Ovary (tissue), 10 donors: ENCODE measurements at places on chromosomes 4 and X.

- DNase-seq, result no peak
Measured at GRCh38 chr4:183445097-183445428, 627 bp downstream of the CDKN2AIP start.

DNA sequence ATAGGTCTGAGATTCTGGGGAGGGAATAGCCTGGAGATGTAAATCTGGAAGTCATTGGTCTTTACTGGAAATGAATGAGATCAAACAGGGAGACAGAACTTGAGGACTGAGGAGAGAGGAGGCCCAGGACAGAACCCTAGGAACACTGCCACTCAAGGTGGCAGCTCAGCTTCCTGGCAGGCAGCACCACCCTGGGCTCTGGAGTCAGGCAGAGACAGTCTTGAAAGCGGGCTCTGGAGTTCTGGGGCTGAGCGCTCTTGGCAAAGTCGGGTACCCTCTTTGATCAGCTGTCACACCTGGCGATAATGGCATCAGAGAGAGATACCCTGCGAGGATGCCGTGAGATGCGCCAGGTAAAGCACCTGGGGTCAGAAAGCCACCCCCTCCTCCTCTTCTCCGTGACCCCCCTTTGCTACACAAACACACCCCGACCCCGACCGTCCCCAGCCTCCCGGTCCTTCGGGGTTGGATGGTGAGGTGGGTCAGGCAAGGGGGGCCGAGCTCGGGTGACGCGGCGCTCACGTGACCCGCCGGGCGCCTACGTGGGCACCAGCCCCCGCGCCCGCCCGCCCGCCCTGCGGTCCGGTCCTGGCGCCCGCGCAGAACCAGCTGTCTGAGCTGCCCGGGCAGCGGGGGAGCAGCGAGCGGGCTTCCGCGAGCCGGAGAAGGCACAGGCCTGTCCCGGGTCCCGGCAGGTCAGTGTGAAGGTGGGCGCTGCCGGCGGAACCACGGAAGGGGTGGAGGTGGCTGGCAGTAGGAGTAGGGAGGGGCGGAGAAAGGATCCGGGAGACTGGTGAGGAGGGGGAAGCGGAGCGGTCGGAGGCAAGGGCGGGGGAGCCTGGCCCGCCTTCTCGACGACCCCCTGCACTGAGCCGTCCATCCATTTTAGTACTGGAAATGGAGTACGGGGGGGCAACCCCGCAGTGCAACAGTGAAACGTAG, at the start of gene TCEAL3:
Gene TCEAL3, plus strand, starts transcription at position 600 of the 942 bp plus-strand sequence. CDS start 1,102 bp downstream, outside the sequence.
- DNase-seq, result peak; percentile 77

DNA sequence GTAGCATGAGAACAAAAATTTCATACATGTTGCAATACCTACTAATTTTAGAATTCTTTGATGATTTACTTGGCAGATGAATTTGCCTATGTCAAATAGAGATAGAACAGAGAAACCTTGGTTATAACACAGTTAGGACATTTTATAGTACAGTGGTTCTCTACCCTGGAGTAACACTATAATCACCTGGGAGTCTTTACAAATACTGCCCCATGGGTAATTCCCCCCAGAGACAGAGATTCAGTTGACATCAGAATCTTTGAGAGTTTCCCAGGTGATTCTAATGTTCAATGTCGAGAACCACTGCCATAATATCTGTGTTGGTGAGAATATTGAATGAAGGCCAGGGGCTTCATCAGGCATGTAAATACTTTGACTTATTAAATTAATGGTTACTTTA, 401.3 kb upstream of the NDST4 start:
- no peak for DNase-seq

- DNase-seq, result no peak
Measured at GRCh38 chrX:151099001-151099400, 77.4 kb upstream of the GPR50 start.

DNA sequence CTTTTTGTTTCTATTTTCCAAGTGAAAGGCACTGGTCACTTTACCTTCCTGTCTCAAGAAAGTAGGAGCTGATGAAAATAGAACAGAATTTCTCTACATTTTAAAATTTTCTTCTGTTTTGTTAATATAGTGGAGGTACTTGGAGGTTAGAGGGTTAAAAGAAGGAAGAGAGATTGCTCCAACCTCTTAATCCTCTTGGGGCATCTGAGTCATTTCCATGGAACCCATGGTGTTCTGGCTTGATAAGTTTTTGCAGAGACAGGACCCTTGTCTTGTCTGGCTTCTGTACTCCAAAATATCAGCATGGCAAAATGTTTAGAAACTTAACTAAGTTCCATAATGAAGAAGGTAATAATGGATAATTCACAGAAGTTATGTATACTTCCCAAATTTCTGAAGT, 727.2 kb downstream of the C4orf33 start:
- DNase-seq, result no peak

GRCh38 chrX:19368576-19368975, 24.8 kb downstream of the PDHA1 start:
- no peak for DNase-seq

GRCh38 chr4:30912098-30912714, 192.0 kb downstream of the PCDH7 start:
- no peak for DNase-seq

DNA sequence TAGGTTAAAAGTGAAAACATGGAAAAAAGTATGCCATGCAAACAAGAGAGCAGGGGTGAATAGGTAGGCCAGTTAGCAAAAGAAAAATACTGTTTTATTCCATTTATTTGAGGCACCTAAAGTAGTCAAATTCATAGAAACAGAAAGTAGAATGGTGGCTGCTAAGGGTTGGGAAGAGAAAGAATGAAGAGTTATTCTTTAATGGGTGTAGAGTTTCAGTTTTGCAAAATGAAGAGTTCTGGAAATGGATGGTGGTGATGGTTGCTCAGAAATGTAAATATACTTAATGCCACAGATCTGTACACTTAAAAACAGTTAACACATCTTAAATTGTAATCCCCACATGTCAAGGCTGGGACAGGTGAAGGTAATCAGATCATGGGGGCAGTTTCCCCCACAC, 29.7 kb downstream of the PARM1 start:
- no peak for DNase-seq

DNA sequence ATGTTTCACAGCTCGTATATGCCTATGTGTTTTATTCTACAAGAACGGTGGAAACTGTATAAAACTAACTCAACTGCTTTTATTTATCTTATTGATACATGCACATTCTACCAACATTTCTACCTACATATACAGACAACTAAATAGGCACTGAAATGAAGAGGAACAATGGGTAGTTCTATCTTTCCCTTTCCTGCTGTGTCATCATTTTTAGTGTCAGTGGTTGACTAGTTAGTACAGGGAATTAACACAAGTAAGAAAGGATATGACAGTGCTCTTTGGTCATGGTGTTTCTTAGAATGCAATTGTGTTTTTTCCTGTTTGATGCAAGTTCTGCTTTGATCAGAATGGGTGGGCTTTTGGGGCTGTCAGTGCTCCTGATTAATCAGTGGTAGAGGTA, 293.8 kb upstream of the CTSO start:
- DNase-seq, result no peak

GRCh38 chrX:152907084-152907651, 9.3 kb downstream of the ZNF185 start:
- no peak for DNase-seq

- DNase-seq, result no peak
Measured at GRCh38 chr4:182801636-182802035, 115.5 kb downstream of the DCTD start.

DNA sequence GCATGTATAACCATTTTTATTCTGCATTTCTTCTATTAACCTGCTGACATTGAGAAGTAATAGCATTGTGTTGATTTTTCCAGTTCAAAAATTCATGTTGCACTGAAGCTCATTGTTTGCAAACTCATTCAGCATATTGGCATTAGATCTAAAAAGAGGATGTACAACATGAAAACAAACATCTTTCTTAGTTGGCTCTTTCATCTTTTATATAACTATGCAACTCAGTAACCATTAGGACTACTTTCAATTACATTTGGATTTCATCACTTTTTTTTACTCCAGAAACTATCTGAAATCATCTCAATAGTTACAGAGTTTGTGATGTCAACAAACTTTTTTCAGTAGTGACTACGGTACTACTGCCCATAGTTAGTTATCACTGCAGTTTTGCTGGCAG, 346.0 kb upstream of the EPHA5 start:
- no peak for DNase-seq

DNA sequence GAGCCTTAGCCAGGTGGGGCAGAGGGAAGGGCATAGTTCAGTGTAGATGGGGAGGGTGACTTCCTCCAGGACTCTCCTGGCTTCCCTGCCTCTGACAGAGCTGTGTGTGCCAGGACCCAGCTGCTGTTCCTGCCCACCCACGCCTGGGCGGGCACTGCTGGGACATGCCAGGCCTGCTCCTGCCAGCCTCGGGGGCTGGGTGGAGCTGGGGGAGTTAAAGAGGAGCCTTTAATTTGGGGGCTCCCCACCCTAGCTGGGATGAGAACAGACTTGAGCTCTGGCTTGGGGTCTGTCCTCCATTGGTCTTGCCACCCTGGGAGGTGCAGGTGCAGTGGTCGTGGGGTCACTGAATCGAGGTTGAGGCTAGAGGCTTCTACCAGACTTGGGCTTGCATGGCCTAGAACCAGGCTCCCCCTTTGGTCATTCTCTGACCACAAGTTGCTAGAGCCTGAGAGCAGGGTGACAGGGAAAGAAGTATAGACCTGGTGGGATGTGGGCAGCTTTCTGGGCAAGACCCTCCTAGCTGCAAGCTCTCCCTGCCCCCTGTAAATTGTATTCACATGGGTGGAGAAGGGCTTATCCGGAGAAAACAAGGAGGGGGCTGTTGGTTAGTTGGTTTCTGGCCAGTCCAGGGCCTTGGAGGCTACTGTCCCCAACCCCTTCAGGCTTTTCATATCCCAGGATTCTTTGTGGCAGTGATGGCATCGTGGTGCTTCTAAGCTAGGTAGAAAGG, 5.7 kb downstream of the EFNB1 start:
- no peak for DNase-seq

GRCh38 chr4:127586922-127587571, 45.7 kb upstream of the INTU start:
- DNase-seq, result no peak

GRCh38 chr4:56674984-56675383, 6.1 kb downstream of the HOPX start:
- DNase-seq, result no peak

GRCh38 chr4:6777636-6778281, 4.8 kb upstream of the KIAA0232 start:
- no peak for DNase-seq

GRCh38 chr4:124262211-124263179, 450.0 kb downstream of the ANKRD50 start:
- DNase-seq, result peak; percentile 38

DNA sequence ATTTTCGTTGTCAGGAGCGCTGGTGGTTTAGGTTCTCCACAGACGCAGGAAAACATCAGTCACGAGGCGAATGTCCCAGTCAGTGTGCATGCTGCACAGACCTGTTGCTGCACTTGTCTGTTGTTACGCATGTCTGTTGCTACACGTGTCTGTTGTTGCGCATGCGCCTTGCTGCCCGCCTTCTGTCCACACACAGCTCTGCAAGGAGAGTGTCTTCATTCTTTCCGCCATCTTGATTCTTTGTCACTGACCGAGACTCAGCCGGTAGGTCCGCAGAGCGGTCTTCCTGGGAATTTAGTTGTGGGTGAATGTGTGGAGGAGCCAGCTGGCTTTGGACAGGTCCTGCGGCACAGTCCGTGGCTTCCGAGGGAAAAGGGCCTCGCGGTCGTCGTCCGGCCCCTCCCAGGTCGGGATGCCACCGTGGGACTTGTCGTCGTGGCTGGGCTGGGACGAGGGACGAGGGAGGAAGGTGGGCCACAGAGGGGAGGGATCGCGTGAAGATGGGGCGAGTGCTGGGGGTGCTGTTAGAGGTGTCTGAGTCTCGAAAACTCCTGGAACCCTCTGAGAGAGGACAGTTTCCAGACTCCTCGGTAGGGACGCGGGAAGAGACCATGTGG, at the start of gene PAGE2B:
Gene PAGE2B, plus strand, starts transcription at position 180 of the 617 bp plus-strand sequence. CDS start 1,012 bp downstream, outside the sequence.
- DNase-seq, result no peak

DNA sequence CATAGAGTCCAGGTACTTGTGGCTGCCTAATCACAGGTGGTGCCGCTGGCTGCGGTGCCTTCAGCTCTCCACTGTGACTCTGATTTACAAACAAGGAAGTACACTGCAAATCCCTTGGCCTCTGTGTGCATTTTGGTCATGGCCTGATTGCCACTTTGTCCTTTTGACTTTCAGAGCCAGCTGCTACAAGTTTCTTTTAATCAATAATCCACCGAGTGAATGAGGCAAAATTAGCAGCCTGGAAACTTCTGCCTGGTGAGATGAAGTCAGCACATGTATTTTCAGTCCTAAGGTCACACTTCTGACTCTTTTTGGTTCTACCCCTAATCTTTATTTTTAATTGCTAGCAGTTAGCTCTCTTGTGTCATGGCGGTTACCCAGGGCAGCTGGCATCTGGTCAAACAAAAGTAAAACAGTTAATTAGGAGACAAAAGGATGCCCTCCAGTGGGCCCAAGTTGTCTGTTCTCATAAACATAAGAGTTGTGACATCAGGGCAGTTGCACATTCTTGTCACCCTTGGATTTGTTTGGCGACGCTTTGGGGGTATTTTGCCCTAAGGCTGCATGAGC, 62.3 kb upstream of the LNX1 start:
- peak; percentile 43 for DNase-seq

DNA sequence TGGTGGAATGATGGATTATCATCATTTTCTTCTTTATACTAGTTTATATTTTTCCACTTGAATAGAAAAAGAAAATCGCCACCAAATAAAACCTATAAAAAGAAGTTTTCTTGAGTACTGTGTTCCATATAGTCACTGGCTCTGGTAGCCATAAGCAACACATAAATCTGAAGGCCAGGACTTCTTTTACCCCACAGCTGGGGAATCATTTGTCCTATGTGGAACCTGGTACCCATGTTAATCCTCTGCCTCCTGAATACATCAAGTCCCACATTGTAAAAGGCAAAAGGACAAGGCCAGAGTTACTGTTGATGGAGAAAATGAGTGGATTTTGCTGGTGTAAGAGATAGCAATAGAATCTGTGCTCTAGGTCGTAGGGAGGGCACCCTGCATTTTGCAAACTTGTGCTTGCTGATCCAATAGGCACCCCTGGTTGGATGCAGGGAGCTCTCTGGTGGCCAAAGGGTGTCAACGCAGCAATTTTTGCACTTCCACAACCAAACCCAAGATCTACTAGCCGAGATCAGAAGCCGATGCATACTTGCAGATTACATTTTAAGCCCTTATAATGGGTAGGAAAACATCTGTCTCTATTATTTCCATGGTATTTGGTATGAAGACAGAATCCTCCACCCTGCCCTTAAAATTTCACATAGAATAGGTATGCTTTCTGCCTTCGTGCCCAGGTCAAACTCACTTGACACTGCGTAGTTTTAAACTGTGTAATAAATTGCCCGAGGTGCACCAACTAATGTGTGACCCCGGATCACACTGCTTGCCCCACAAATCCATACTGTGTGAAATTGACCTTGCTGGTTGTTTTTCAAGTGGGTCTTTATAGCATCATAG, 146.2 kb upstream of the SCML1 start:
- peak; percentile 49 for DNase-seq

- DNase-seq, result peak; percentile 24
Measured at GRCh38 chr4:40149960-40150385, 46.9 kb upstream of the RHOH start.

- no peak for DNase-seq
Measured at GRCh38 chr4:129113434-129113833, 17.5 kb downstream of the C4orf33 start.

DNA sequence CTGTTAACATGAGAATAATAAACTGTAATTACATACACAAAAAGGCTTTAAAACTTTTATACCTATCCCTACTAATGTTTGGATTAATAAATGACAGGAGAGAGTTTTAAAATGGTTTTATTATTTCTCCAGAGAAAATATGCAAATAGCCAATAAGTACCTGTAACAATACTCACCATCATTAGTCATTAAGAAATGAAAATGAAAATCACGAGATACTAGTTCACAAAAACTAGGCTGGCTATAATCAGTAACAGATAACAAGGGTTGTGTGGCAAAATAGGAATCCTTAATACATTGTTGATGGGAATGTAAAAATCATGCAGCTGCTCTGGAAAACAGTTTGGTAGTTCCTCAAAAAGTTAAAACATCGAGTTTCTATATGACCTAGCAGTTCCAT, 25.2 kb upstream of the AP1AR start:
- no peak for DNase-seq
